ENCODE measurements at places on chromosomes 3 and 15.

GRCh38 chr3:168813225-168813802 is 717.6 kb upstream of the GOLIM4 start:
- DNase-seq = no peak

DNA sequence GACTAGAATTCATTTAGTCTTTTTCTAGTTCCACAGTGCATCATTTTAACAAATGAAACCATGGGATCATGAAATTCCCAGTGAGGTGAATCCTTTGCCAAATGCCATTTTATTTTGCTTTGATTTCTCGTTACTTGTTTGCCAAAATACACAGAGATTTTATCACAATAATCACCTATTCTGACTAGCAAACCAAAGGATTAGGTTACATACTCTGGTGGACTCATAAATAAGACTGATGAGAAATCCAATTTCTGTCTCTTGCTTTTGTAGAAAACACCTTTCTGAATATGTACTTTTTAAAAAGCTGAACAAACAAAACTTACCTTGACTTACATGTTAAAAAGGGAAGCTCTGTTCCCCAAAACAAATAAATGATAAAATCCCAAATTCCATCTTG is 12.2 kb downstream of the ERC2 start:
- no peak for DNase-seq

DNA sequence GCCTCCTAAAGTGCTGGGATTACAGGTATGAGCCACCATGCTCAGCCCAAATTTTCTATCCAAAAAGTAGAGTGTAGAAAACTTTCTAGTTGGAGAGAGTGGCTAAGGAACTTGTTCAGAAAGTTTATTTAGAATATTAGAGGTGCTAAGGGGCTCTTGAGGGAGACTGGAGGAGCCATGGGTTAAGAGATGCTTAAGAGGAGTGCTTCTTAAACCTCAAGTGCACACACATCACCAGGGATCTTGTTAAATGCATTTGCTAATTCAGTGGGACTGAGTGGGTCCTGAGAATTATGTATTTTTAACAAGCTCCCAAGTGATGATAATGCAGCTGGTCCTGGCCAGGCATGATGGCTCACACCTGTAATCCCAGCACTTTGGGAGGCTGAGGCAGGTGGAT is 29.7 kb upstream of the SLMAP start:
- no peak for DNase-seq

- DNase-seq = no peak
These were observed 518.6 kb downstream of the GBE1 start for GRCh38 chr3:81242871-81243270.

DNA sequence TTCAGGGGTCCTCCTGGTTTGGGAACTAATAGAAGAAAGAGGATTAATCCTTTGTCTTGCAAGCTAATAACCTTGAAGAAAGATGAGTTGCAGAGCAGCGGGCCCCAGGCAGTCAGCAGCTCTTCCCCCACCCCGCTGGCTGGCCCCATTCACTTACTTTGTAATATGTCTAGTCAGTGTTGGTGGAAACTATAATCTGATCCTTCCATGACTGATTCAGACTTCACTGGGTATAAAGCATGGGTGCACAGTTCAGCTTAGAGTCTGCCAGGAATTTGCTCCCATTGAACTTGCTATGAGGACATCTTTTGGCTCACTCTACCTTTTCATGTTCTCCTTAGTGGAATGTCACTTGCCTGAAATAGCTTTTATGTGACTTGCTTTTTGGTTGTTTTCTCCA is 117.7 kb downstream of the CCNL1 start:
- no peak for DNase-seq

DNA sequence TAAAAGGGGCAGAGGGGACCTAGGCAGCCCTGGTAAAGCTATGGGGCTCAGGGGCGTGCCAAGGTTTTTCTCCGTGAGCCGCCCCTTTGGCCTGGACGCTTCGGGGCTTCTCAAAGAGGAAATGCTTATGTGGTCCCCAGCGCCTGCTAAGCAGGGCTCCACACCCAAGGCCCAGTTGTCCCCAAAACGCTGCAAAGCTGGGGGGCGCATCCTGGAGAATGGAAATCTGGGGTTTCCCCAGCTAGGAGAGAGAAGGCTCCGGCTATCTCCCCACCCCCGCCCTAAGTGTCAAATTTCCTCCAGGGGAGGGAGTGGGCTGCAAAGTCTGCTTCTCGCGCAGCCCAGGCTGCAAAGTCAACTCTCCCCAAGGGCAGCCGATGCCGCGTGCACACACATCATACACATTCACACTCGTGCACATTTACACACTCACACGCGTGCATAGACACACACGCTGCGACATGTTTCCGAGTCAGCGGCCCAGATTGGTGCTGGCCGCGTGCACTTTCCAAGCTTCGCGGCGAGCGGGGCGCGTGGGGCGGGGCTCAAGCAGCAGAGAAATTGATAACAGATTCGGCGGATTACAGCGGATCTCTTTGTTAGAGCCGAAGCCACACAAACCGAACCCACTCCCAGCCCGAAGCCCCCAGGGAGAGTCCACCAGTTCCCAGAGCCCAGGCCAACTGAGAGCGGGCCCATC is 4.5 kb downstream of the WNT5A start:
- DNase-seq = no peak

GRCh38 chr15:94412979-94413746 is 181.8 kb downstream of the MCTP2 start:
- no peak for DNase-seq

DNA sequence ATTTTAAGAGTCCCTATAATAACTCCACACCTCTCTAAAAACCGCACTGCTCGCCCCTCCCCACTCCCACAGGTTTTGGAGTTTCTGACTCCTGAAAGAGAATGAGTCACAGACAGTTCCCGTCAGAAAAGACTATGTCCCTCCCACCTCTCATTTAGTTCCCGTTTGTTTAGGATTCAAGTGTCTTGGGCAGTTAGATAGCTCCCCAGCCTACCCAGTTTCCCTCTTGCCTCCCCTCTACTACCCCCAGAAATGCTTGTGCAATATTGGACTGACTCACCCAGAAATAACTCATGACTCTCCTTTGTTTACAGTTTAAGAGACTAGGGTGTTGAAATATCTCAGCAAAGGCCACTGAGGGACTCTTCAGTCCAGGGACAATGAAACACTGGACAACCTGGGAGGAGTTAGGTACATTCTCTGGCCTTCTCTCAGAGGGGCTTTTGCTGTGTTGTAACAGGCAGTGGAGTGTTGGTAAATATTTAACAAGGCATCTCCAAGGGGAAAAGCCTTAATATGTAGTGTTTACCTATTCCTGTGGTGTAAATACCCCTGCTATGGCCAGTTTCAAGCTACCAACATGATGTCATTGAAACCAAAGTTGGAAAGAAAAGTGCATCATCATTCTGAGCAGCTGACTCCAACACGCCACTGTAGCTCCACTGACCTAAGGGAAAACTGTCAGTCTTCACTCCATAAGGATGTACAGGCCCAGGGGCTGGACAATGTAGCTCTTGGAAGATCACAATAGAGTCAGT is 96.1 kb upstream of the CHD2 start:
- DNase-seq = peak; percentile 84

- no peak for DNase-seq
These were observed 133.5 kb downstream of the WNT7A start for GRCh38 chr3:13746385-13746784.

DNA sequence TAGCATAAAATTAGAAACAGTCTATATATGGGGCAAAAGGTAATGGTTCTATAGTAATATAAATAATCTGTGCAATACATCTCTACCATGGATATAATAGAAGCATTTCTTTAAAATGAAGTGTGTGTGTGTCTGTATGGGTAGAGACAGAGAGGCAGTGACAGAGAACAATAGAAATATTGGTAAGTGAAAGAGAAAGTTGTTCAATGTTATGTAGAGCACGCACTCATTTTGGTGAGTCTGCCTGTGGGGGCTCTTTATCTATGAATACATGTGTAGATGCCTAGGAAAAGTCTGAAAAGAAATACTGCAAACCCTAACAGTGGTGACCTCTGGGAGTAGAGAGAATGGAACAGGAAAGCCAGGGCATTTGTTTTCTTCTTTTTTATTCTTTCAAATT is 182.6 kb downstream of the STAC start:
- DNase-seq = no peak

DNA sequence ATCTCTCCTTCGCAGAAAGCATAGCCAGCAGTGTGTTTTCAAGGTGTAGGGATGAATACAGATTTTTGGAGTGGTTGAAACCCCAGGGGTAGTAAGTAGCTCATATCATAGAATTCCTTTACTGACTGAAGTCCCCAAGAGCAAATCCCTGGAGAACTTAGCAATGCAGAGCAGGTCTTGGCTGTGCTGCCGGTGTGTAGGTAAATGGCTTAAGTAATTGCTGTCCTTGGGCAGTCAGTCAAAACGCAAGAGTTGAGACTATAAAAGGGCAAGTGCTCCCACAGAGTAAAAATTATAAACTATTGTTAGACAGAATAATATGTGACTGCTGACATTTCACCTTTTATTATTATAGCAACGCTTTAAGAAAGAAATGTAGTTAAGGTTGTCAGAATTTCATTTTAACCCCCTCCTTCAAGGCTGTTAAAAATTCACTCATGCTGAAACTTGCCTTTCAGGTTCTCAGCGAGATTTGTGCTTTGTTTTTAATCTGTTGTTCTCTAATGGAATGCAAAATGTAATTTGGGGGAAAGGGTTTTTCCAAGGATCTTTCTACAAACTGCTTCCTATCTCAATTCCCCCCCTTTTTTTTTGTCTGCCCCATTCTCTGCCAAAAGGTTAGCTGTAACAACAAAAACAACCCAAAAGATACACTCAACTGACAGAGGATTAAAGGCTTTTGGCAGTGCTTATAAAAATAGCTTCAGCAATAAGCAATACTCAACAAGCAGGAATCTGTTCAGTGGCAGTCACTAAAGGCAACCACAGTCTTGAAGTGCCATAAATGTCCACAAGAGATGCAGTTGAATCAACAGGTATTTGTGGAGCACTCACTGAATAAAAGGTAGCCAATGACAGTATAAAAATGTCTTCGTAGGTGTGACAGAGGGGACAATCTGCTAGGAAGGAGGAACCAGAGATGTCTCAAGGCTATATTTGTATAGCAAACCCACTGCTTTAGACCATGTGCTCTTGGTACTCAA is 105.3 kb downstream of the THRB start:
- no peak for DNase-seq

- no peak for DNase-seq
These were observed 724.4 kb upstream of the ARRDC4 start for GRCh38 chr15:97236140-97236539.

GRCh38 chr3:170751083-170751898 is 118.7 kb downstream of the RPL22L1 start:
- DNase-seq = no peak

- DNase-seq = no peak
These were observed 59.9 kb upstream of the PPIB start for GRCh38 chr15:64222573-64223366.

- DNase-seq = no peak
These were observed 130.9 kb downstream of the POLQ start for GRCh38 chr3:121414924-121415323.

DNA sequence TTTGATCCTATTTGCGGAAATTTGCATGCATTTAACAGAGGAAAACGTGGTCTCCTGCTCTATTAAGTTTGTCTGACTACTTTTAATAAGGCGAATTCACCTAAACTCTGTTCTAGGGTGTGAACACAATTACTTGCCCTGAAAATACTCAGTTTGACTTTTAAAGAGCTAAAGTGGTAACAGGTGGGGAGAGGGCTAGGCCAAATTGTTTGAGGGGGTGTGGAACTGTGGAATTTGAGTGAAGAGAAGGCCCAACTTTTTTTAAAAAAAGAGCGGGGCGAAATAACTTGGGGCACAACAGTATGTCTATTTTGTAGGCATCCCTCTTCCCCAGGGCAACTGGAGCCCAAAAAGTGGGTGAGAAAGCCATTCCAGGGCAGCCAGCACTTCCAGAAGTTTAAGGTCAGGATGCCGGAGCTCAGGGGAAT is 580 bp upstream of the FXR1 start:
- DNase-seq = no peak

DNA sequence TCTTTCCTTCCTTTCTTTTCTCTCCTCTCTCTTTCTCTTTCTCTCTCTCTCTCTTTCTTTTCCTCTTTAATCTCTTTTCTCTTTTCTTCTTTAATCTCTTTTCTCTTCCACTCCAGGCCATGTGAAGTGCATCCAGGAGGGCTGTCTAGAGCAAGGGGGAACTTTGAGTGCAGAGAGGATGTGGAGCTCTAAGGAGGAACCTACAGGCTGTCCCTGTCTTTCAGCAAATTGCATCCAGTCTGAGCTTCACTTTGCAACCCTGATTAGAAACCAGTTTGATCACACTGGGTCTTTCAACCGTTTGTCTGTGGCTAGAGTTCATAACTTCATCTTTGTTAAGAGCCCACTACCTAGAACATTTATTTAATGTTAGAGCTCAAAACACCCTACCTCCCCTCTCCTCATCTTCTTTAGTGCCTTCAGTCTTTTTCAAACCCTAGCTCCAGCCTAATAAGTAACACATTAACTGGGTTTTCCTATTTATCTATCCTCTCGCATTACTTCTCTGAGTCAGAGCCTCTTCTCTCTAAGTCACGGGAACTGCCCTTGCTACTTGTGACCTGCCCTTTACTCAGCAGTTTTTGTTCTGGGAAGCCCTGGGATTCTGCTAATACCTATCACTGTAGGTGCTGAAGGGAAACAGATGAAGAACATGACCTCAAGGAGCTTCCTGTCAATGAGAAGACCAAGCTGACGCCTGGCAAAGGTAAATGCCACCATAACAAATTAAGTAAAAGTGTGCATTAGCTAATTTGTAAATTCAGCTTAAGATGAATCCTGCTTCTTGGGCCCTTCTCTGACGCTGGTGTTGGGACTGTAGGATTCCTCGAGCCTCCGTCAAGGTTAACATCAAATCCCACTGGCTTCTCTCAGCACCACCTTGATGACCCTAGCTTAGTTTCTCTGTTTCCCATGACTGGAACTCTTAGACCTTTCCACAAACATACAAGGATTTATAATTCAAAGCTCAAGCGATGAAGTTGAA is at the start of gene GCNT3:
TSS of gene GCNT3 (plus strand) at position 508 of the 985 bp plus-strand sequence. CDS start 6,456 bp downstream, outside the sequence.
- DNase-seq = no peak

DNA sequence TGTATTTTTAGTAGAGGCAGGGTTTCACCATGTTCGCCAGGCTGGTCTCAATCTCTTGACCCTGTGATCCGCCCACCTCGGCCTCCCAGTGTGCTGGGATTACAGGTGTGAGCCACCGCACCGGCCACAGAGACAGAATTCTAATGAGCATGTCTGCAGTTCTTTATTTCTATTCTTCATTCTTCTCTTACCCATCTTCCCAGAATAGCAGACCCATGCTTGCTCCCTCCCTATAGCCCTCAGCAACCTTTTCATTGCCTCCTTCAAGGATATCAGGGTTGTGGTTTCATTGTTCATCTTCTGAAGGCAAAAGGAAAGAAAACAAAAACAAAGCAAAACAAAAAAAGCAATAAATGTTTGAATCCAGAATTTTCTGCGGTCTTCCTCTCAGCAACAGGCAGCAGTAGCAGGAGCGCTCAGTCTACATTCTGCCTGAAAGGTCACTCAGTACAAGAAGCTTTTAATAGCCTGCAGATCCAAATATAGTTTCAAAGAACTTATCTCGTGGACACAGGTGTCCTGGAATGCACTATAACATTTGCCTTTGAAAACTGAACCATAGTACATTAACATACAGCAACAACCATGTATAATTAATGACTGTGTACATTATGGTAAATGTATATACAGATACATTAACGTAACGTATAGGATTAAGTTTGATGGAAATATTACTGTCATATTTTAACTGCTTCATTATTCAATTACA is at the start of gene SMCO1:
TSS of gene SMCO1 (minus strand) at position 434 of the 709 bp plus-strand sequence. CDS start at position 297, 137 bp downstream.
- DNase-seq = no peak
